ENCODE measurements at places on chromosomes 16 and 17.

DNA sequence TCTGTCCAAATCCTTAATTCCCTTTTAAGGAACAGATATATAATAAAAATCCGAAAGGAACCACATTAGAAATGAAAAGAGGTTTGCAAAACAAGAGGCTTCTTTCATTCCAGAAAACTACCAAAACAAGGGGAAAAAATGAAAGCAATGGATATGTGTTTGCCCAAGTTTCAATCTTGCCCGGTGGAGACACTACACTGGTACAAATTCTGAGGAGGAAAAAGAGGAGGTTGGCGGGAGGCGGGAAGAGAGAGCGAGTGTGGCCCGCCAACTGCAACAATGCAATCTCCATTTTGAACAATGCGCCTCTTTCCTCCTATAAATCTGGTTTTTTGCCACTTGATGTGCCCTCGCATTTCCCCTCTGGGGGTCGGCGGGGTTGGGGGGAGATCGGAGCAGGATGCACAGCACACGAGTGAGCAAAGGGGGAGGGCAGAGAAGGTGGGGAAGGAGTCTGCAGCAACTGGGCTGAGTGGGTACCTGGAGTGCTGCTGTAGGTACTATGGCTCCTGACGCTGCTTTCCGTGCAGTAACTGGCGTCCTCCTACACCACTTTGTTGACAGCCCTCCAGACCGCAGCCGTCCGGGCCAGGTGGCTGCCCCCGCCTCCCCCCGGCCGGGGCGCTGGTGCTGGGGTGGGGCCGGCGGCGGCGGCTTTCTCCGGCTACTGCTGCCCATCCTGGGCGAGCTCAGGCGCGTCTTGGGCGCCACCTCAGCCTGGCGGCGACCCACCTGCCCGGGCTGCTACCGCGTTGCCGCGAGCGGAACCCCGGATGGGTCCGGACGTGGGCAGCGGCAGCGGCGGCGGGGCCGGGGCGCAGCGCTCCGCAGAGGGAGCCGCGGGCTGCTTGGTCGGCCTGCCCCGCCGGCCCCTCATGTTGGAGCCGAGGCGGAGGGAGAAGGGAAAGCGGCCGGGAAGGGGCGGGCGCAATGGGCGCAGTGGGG is 93.8 kb upstream of the PLEKHM1 start:
- DNase-seq: no peak

- DNase-seq: peak; percentile 63
Observed at GRCh38 chr17:82228278-82228841, 482 bp upstream of the SLC16A3 start.

DNA sequence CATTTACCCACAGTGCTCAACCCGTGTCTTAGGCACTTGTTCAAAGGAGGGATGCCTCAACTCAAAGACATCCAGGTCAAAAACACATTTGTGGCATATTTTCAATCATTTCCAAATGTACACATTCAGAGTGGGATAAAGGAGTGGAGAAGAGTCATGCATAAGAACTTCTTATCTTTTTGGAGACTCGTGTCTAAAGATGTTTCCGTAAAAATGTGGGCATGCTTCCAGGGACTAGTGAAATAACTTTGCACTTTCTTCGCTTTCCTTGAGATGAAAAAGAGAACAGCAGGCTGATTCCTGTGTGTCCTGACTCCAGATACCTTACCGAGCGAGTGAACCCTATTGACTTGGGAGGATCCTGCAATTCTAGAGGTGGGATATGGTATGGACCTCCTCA is 256.6 kb upstream of the KCNJ16 start:
- DNase-seq: no peak

GRCh38 chr17:12070561-12070960 is 49.9 kb downstream of the MAP2K4 start:
- no peak for DNase-seq

- no peak for DNase-seq
Observed at GRCh38 chr17:57876023-57876865, 26.4 kb upstream of the MRPS23 start.

GRCh38 chr17:3630781-3631180 is 5.3 kb downstream of the SHPK start:
- DNase-seq: no peak

- DNase-seq: no peak
Observed at GRCh38 chr17:73058022-73058421, 34.5 kb downstream of the SLC39A11 start.

- no peak for DNase-seq
Observed at GRCh38 chr16:85639529-85640253, 26.6 kb downstream of the GSE1 start.

DNA sequence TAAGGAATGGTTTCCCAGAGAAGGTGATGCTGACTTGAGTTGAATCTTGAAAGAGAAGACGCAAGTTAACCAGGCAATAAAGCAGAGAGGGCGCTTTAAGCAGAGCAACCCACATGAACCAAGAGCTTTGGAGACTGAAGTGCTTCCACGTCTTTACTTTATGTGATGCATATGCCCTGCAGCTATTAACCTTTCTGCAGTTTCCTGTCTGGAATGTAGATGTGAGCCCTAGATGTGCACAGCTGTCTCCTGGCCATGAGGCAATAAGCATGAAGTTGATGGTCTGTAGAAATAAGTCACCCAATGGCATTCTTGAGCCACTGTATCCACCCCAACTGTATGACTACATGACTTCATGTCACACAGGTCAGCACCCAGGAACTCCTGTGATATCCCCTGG is 5.7 kb upstream of the CHST4 start:
- no peak for DNase-seq

GRCh38 chr17:43371227-43371821 is 27.5 kb upstream of the ARL4D start:
- no peak for DNase-seq

DNA sequence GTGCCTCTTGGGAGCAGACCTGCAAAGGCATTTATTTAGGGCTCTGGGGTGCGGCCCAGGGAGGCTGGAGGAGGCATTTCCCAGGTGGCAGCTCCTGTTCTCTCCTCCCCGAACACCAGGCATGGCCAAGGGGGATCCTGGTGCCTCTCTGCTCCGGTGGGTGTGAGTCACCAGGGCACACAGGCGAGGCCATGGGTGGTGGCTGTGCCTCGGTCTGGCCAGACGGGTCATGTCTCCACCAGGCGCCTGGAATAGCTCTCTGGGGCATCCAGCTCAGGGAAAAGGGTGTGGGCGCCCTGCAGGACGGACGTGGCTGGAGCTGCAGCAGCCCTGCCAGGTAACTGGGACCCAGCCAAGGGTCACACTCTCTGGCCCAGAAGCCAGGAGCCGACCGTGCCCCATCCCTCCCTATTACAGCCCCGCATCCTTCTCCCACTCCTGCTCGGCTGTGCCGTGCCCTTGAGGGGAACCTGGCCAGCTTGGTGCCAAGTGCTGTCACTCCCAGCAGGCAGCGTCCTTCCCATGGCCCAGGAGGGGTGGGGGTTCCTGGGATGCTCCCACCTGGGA is 25.8 kb downstream of the SOX8 start:
- no peak for DNase-seq

DNA sequence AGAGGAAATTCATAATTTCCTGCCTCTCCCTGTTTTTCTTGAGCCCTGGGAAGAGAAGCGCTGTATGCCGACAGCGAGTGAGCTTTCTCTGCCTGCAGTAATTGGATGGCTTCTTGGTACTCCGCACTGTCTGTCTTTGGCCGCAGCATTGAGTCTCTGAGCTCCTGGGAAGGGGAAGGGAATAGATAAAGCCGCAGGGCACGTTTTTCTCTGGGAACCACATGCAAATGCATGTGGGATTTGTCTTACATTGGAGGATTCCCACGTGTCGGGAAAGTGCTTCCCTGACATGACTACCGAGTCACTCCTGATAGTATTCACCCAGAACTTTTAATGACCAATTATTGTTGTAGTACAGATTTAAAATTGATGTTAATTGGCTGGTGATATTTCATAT is 385.9 kb downstream of the CPPED1 start:
- DNase-seq: no peak

DNA sequence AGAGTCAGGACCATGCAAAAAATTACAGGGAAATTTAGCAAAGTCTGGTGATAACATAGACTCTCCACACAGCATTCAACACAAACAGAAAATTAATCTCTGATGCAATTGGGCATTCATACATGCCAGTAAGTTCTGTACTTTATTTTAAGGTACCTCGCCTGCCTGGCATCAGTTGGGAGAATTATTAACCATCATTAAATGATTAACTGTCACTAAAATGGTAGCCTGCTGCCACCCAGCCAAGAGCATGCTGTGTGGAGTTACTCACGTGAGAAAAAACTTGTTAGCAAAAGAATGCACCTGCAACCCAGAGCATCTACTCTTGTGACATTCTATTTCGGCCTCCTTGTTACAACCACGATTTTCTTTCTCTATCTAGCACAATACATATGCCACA is 117.2 kb downstream of the GRIN2A start:
- no peak for DNase-seq

DNA sequence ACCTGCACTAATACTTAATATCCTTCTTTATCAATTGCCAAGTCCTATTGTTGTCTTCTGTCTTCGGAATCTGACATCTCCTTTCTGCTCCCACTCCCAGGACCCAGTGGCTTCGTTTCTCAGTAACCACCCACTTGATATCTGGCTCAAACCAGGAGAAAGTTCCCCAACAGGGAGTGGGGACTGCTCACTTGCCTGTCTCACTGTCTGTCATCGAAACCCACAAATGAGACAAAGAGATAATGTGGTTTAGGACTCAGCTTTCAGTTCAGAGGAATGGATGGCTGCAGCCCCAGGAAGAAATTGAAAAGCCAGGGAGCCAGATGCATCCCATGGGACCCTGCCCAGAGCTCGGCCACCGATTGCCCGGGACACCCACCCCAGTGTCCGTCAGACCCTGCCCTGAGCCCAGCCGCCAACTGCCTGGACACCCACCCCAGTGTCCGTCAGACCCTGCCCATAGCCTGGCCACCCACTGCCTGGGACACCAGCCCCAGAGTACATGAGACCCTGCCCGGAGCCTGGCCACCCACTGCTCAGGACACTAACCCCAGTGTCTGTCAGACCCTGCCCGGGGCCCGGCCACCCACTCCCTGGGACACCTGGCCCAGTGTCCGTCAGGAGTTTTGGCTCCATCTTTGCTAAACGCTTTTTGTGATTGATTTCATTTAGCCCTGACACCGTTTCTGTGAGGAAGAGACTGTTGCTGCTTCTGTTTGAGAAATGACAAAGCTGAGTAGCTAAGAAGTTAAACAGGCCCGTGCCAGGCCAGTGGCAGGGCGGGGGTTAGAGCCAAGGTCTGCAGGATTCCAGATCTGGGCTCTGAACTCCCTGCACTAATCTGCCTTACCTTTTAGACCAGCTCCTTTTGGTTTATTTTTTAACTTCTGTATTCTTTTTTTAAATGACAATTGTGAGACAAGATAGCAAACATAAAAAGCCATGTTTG is 251.4 kb downstream of the PHKB start:
- DNase-seq: no peak

DNA sequence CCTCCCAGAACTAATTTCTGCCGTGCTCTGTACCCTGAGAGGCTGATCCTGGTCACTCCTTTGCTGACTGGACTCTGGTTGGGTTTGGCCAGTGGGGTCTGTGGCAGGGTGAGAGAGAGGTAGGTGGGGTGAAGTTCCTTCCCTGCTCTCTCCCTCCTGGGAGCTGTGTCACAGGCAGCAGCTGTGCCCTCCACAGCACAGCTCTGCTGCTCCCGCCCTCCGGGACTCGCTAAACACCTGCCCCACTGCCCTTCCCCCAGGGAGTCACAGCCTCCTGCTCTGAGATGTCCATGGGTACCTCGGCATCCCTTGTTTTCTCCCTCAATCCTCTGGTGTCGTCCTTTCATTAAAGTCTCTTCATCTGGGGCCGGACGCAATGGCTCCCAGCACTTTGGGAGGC is 66.4 kb downstream of the SRCIN1 start:
- no peak for DNase-seq

DNA sequence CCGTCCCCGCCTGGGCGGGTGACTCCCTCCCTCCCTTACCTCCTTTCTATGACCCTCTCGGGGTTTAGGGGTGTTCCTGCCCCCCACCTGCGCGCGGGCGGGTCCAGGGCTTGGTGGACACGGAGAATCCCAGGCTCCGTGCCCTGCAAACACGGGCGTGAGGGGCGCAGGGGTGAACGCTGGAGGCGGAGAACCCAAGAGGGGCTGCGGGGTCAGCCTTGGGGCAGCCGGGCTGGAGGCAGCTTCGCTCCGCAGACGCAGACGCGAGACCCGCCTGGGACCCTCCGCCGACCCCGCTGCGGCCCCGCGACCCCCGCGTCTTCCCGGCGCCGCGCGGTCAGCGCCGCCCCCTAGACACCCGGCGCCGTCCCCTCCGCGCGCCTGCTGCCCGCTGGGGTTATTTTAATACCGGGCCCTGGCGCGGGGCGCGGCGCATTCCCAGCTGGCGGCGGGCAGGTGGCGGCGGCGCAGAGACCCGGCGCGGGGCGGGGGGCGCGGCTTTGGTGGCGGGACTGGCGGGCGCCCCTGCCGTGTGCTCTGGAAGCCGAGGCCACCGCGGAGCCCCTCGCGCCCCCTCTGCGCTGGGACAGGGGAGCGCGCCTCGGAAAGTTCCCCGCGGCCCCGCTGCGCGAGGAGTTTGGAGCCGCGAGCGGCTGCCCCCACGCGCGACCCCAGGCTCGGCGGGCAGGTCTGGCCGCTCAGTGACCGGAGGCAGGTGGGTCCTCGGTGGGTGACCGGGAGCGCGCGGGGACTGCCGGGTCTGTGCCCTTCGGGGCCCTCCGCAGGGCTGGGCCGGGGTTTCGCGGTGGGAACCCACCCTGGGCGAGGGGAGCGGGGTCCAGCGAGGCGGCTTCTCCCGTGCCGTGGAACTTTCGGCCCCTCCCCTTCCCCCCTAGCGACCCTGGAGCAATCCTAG is at the start of gene UTS2R:
UTS2R (plus strand) TSS at position 433 of the 916 bp plus-strand sequence. CDS start 2,560 bp downstream, outside the sequence.
- no peak for DNase-seq

DNA sequence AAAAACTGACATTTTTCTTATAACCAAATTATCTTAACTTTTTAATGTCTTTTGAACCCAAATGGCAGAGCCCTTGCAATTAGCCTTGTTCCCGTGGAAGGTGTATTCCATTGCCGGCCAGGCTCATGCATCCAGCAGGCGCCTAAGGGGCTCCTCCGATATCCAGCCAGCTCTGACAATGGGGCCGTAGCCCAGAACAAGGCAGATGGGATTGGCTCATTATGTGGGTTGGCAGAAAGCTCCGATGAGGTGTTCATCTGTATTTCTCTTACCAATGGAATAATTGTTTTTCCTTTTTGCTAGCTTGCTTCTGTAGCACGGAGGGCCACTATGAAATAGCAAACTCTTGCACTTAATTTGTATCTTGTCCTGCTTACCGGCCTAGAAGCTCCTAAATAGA is 208.2 kb upstream of the CHMP6 start:
- DNase-seq: no peak

- DNase-seq: no peak
Observed at GRCh38 chr16:24188021-24188542, 68.1 kb upstream of the CACNG3 start.

DNA sequence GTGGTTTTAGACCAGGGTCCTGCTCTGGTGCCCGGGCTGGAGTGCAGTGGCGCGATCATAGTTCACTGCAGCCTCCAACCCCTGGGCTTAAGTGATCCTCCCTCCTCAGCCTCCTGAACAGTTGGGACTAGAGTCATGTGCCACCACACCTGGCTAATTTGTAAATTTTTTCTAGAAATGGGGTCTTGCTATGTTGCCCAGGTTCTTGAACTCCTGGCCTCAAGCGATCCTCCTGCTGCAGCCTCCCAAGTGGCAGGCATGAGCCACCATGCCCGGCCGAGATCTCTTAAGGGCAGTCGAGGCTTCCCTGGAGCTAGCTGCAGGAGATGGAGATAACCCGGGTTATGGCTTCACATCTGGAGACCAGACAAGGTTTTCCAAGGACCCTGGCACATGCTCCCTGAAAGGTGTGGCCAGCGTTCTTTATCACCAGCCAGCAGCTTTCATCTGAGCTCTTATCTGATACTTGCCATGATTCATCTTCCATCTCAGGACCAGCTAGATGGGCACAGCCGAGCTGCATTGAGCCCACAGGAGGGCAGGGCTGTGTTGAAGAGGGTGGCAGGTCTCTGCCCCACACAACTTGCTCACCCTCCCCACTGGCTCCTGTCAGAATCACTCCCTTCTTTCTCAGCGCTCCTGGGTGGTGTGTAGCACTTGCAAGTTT is 28.6 kb downstream of the SCNN1B start:
- no peak for DNase-seq
